ENCODE measurements at places on chromosomes 2 and 18.

DNA sequence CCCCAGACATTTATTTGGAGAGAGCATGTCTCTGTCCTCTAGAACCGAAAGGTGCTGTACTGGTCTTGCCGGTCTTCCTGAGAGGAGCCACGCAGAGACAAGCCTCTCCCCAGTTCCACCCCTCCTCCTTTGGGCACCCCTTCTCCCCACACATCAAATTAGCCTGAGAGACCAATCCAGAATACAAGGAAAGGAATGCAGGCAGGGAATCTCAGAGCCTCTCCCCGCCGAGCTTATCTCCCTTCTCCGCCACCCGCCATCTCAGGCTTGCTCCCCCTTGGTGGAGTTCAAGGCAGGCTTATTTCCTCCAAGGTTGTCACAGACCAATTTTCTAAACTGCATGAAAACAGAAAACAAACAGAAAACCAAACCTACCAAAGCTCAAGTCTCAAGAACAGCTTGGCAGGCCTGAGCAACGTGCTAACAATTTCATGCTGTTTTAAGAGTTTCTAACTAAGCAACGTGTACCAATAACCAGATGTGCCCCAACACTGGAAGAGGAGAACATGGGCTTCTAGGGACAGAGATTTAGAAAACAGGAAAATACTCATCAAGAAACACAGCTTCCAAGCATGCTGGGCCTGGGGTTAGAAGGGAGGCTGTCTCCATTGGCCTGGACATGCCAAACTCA, 124.5 kb upstream of the PKDCC start:
- DNase-seq = no peak

- no peak for DNase-seq
Observed at GRCh38 chr2:3036432-3037125, 341.0 kb downstream of the EIPR1 start.

DNA sequence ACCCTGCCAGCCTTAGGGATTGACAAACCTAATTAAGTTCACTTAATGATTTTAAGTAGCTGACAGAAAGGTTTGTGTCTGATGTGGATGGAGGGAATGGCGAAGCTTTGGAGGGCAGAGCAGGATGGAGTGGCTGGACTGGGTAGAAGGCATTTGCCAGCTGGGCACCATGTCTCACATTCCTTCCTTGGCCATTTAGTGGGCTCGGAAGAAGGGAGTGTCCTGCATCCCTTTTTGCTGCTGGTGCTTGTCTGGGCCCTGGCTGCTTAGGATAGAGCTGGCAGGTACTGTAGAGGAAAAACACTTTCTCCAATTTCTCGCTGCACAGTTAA, 166.7 kb downstream of the CLIP4 start:
- DNase-seq = no peak

DNA sequence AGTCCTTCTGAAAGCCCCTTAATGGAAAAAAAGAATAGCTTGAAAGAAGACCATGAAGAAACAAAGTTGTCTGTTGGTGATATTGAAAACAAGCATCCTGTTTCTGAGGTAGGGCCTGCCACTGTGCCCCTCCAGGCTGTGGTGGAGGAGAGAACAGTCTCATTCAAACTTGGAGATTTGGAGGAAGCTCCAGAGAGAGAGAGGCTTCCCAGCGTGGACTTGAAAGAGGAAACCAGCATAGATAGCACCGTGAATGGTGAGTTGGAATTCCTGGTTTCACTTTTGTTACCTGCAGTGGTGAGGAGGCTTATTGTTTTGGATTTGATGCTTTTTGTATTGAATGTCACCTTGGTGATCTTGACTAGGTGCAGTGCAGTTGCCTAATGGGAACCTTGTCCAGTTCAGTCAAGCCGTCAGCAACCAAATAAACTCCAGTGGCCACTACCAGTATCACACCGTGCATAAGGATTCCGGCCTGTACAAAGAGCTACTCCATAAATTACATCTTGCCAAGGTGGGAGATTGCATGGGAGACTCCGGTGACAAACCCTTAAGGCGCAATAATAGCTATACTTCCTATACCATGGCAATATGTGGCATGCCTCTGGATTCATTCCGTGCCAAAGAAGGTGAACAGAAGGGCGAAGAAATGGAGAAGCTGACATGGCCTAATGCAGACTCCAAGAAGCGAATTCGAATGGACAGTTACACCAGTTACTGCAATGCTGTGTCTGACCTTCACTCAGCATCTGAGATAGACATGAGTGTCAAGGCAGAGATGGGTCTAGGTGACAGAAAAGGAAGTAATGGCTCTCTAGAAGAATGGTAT, 13.3 kb downstream of the SLC20A1 start:
- DNase-seq = no peak

GRCh38 chr2:141522048-141522447, 608.8 kb downstream of the LRP1B start:
- no peak for DNase-seq

- no peak for DNase-seq
Observed at GRCh38 chr2:5392658-5393057, 299.5 kb upstream of the SOX11 start.

DNA sequence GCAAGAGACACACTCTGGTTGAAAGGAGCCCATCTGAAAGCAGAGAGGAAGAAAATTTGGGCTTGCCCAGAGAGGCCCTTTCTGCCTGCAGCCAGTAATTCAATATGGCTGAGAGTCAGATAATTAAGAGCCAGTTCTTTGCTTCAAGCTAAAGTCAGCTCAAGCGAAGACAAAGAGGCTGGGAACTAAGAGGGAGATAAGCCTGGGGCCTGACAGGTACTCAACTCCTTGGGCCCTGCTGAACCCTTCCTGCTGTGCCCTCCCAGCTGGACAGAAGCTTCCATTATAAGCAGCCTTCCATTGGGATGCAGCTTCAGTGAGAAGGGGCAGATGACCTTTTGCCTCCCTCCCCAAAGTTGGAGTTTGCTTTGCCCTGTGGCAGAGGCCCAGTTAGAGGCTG, 12.0 kb downstream of the FBXO41 start:
- DNase-seq = no peak

GRCh38 chr2:222398446-222398885, 25.9 kb upstream of the SGPP2 start:
- DNase-seq = no peak

All from HEK293T (cell line).